Left ventricle myocardium superior (tissue), 1 donor: ENCODE measurements at places on chromosomes 2 and 18.
A peak's percentile ranks its signal among the peaks of the same experiment; 100 is the strongest.

DNA sequence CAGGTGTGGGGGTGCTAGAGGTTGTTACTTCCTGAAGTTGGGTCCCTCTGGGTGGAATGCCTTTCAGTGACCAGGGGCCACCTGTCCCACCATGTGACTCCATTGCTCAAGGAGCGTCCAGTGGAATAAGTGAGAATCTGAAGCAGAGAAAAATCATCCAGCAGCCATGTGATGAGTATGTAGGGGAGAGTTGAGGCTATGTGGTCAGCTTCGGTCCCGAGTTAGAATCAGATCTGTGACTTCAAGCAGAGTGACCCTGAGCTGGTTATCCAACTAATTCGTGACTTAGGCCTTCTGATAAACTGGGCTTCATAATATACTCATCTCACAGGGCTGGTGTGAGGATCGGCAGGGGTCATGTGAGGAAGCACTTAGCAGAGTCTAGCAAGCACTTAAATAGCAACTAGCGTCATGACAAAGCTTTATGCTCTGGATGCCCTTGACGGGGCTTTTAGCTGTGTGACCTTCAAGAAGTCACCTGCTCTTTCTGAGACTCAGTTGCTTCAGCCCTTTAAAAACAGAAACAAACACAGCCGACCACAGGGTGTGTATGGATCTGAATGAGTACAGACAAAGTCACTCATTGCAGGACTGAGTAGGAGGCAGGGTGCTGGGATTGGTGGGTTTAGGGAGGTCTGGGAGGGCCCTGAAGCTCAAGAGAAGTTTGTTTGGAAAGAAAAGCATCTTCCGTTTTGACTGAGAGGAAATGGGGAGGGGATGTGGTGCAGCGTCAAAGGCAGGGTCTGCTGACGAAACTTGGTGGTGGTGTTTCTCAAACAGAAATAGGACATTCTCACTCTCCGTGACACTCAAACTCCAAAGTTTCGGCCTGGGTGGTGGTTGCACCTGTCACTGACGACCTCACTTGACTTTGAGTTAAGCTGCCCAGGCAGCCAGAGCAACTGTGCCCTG is 264.0 kb upstream of the CXCR4 start:
- no peak for DNase-seq

GRCh38 chr2:118050386-118050785 is 36.5 kb upstream of the CCDC93 start:
- DNase-seq: no peak

GRCh38 chr18:70172225-70172624 is 33.3 kb downstream of the RTTN start:
- DNase-seq: no peak

GRCh38 chr2:203361922-203362321 is 33.7 kb downstream of the ABI2 start:
- no peak for DNase-seq

DNA sequence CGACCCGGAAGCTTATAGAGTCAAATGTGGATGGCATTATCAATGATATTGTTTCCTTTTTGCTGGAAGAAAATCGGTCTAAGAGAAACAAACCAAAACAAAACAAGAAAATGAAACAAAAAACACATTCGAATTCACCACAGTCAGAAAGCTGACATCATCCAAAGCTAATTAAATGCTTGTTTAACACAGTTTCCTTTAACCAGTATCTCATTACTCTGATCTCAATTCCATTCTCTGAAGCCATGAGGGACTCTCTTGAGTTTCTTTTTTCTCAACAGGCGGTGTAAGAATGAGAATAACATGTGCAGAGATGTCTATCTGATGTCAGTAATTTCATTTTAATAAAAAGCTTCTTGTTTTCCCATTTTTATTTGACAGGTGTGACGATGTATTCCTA is 1448.3 kb upstream of the DDX18 start:
- DNase-seq: no peak

DNA sequence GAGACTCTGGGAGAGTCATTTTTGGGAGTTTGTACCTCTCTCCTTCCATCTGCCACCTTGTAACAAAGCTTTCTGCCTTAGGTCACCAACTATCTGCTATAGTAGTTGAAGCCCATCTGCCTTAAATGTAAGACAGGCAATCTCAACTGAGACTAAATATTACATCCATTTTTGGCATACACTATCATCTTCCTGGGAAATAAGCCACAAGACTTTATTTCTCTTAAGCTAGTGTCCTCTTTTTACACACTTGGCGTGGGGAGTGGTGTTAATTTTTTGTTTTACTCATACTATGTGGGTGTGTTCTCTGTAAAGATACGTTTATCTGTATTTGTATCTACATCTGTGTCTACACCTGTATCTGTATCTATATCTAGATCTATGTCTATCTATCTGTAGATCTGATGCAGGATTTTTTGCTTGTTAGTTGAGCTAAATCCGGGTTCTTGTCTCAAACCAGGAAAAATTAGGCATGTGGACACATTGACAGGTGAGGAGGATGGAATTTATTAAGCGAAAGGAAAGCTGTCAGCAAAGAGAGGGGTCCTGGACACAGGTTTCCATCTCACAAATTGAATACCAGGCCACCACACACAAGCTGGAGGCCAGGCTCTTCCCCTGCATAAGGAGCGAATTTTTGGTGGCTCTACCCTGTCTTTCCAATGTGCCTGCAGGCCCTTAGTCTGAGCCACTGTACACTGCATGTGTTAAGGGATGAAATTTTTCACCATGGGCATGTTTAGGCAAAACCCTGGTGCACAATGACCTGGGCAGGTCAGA is 64.8 kb upstream of the RND3 start:
- no peak for DNase-seq

DNA sequence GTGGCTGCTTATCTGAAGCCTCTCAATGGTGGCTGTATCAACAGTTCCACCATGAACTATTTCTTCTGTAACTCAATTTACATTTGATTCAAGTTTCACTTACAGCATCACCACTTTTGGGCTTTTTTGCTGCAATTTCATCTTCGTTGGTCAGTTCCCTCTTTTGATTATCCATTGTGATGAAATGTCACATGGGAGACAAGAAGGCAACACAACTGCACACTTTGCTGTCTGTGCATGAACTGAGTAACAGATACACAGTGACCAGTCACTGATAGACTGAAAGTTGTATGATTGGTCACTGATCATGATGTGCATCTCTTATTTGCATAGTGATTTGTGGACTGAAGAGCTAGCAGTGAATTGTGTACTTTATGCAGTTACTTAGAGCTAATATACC is 130.7 kb upstream of the RNF152 start:
- DNase-seq: no peak

DNA sequence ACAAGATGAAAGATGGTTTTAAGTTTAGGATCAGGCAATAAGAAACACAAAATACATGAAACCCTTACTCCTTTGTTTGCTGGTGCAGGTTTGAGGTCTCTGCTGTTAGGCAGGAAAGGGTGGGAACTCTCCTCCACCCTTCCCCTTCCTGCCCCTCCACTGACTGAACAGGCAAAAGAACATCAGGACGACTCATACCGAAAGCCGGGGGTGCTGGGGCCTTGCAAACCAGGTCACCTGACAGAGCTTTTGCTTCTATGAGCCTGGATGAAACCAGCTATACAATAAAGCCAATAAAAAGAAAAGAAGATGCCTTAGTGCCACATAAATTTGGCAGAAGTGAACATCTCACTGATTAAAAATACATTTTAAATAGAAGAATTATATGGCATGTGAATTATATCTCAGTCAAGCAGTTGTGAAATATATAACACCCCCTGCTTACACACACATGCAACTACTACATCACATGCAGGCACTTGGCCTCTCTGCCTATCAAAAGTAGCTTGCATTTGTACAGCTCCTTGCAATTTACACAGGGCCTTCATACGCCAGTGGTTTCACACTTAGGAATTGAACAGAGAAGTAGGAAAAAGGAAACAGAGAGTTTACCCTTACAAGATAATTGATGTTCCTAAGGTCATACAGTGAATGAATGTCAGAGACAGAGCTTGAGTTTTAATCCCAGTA is 215.1 kb upstream of the TRIB2 start:
- DNase-seq: peak; percentile 43

- DNase-seq: no peak
Measured at GRCh38 chr2:159960414-159960813, 102.0 kb downstream of the PLA2R1 start.

- DNase-seq: no peak
Measured at GRCh38 chr18:71989616-71990015, 554.5 kb downstream of the CBLN2 start.
